ENCODE measurements at places on chromosomes 2 and 18.

GRCh38 chr2:10457846-10458598 is 9.9 kb upstream of the ODC1 start:
- peak; percentile 18 for DNase-seq

GRCh38 chr2:221529943-221530652 is 42.0 kb downstream of the EPHA4 start:
- DNase-seq = no peak

GRCh38 chr18:32770054-32770665 is 2.7 kb downstream of the KLHL14 start:
- no peak for DNase-seq

DNA sequence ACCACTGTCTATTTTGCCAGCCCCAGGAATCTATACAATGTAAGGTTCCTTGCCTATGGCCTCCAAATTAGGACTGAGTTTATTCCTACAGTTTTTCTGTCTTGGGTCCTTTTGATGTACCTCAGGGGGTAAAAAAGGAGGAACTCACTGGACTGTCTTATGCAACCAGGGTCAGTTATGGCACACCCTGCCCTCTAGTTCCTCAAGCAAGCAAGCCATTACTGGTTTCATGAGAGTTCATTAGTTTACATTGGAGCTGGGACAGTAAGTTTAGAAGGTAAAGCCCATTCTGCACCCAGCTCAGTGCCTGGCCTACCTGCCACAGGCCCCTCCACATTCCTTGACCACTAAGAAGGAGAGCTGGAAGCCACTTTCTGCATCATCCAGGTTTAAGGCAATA is 68.7 kb upstream of the WIPF1 start:
- no peak for DNase-seq

DNA sequence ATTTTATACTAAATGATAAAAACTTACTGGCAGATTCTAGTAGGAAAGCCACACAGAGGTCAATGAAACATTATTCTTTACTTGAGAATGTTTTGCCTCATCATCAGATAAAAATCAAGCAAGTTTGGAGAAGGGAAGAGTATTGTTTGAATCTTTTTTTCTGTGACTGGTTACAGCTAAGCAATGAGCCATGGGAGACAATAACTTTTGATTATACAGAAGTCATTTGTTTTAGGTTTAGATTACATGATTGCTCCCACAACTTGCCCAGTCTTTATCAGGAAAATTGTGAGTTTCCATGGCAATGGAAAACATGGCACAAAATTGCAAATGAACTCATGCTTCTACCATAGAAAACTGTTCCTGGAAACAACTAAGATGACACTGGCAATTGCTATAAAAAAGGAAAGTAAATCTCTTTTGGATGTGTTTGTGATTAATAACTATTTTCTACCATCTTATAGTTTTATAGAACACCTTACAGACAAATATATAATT is 476.8 kb downstream of the MBD2 start:
- no peak for DNase-seq

DNA sequence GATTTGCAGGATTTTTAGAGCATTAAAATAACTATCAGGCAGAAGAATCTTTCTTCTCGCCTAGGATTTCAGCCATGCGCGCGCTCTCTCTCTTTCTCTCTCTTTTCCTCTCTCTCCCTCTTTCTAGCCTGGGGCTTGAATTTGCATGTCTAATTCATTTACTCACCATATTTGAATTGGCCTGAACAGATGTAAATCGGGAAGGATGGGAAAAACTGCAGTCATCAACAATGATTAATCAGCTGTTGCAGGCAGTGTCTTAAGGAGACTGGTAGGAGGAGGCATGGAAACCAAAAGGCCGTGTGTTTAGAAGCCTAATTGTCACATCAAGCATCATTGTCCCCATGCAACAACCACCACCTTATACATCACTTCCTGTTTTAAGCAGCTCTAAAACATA is 137.0 kb downstream of the MEIS1 start:
- DNase-seq = no peak

- DNase-seq = no peak
These were observed 8.1 kb upstream of the GREB1 start for GRCh38 chr2:11525762-11526161.

DNA sequence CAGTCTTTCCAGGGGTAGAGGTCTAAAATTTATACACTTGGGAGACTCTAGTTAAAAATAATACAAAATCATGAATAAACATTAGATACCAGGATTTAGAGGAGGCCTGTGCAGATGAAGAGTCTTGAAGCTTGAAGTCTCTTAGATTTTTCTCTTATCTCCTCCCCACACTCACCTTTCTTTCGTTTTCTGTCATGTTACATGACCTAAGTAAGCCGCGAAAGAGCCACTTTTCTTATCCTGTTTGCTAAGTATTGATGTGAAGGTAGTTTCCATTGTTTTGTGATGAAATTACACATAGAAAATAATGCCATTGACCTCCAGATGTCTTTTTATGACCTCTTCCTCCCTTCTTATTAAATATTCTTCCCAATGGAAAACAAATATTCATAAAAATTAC is 367.8 kb downstream of the LRRTM1 start:
- DNase-seq = no peak

DNA sequence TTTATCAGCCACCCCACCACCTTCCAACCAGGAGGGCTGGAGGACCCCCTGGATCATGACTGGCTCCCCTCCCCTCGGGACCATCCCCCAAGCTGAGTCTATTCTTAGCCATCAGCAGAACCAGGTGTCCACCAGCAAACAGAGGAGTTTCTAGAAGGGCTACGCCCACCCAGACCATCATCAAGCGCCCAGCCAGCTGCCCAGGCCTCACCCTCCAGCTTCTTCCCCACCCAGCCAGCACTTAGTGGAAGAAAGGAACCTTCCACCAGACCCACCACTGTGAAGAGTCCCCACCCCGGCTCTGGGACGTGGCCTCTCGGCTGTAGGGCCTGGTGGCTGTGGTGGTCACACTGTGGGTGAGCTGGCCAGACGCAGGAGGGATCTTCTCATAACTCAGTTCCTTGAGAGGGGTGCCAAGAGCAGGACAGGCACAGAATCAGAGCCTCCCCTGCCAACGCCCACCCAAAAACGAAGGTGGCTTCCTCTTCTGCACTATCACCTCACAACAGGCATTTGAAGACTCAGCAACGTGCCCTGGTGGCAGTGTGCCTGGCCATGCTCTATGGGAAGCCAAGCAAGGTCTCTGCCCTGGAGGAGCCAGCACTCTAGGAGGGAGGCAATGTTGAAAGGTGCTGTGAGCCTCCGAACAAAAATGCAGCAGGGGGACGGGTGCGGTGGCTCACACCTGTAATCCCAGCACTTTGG is 19.0 kb downstream of the BIN1 start:
- no peak for DNase-seq

DNA sequence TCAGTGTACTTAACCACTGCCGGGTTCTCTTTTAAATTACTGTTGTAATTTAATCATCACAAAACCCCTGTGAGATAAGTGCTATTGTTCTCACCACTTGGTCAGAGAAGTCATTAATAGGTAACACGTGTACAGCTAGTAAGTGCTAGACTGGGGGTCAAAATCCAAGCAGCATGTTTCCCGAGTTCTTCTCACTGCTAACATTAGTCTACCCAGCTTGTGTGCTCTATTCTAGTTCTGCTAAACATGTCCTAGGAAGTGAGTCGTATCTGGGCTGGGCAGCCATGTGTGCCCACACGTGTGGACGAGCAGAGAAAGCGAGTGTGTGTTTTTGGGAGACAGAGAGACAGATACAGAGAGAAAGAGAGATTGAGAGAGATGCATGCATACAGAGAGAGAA is 94.1 kb downstream of the BIN1 start:
- no peak for DNase-seq

Measured in NCI-H1694 treated with DMSO at 0.1 percent for 48 hours (cell line).